ENCODE measurements at places on chromosomes 16 and 17.

DNA sequence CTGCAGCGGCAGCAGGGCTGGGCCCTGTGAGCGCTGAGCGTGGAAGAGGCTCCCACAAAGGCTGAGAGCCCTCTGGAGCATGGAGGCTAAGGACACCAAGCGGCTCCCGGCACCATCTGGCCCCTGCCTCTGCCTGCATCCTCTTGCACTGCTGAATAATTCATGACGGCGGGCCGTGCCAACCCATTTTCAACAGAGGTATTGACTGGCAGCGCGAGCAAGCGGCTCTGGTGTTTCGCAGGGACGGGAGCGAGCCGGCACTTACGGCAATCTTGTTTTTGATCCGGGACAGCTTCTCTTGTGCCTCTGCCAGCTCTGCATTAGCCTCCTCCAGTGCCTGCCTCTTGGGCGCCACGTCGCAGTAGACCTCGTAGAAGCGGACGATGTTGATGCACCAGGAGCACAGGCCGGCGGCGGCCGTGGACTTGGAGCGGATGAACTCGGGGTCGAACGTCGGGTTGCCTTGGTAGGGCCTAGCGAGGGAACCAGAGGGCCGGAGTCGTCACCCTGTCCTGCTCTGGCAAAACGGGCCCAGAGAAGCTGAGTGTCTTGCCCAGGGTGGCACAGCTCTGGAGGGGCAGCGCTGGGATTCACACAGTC is 80.4 kb downstream of the PGS1 start:
- no peak for DNase-seq

- DNase-seq = no peak
Observed at GRCh38 chr17:41773190-41773588, 13.3 kb downstream of the JUP start.

DNA sequence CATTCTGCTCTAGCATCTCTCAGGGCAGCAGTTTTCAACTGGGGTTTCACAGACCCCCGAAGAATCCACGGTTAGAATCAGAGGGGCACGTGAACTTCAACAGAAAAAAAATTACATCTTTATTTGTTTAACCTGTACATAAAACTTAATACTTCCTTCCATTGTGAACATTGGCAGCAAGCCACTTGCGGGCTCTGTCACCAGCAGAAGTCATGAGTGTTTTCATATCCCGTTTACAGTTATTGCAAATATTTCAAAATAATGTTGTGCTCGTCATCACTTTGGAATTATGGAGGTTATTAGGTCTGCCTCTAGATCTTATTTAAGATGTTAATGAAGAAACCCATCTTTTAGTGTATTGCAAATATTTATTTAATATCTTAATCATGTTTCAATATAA is 109.8 kb downstream of the SDR42E1 start:
- no peak for DNase-seq

GRCh38 chr17:55770196-55770870 is 19.5 kb downstream of the PCTP start:
- DNase-seq = no peak

- no peak for DNase-seq
Observed at GRCh38 chr17:31674717-31675349, 184.2 kb downstream of the COPRS start.

DNA sequence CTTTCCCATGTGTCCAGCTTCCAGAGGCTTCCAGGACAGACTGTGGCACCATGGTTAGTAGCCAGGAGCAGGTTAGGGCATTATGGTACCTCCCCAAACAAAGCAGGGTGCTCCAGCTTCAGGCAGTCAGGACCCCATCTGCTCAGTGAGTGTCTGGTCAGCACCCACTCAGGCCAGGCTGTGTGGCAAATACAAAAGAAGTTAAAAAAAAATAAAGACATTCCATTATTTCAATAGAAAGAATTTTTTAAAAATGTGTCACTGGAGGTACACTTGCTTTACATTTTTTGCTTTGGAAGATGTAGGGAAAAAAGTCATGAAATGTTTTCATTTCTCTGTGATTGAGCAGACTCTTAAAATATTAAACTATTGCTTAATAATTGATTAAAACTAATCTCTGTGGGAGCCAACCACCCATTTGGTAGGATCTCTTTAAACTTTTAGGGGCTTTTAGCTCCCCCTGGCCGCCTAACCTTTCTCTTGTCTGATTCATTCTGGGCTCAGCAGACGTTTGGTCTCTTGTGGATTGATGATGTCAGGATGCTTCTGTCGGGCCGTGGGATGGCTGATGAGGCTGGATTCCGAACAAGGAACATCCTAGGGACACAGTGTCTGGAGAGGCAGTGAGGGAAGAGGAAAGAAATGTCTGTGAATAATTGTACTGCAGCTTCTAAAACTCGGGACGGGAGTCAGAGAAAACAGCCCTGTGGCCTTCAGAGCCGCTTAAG is 28.4 kb upstream of the NPTX1 start:
- DNase-seq = no peak

GRCh38 chr16:56400458-56400857 is 24.9 kb downstream of the AMFR start:
- DNase-seq = no peak

- no peak for DNase-seq
Observed at GRCh38 chr16:75589306-75589705, 23.1 kb downstream of the GABARAPL2 start.

- DNase-seq = no peak
Observed at GRCh38 chr17:75316253-75316652, 27.0 kb upstream of the SLC25A19 start.

DNA sequence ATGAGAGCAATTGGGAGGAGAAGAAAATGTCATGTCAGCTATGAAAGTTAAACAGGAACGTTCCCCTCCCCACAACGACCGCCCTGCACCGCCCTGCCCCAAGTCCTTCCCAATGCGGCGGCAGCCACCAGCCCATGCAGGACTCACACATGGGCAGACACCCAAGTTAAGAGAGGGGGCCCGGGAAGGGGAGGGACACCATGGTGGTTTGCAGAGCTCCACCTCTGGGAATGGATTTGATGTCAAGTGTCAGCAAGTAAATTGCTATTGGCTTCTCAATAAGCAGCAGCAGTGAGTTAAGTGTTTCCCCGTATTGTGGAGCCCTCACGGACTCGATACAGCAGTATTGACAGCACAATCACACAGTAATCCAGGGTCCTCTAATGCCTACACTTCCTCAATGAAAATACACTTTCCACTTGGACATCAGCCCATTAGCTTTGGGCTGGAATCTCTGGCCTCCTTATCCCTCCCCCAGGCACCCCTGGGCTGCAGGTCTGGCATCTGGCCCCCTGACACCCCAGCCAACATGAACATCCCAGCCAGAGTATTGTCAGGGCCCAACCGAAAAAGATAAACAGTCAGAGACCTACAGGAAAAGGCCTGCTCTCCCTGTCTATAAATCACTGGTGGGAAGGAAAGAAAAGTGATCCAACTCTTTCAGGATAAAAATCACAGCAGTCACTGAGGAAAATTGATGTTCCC is 22.6 kb downstream of the ZFHX3 start:
- DNase-seq = no peak

- no peak for DNase-seq
Observed at GRCh38 chr16:49019081-49019633, 262.5 kb downstream of the CBLN1 start.

- DNase-seq = no peak
Observed at GRCh38 chr17:17048106-17048505, 5.8 kb downstream of the MPRIP start.

DNA sequence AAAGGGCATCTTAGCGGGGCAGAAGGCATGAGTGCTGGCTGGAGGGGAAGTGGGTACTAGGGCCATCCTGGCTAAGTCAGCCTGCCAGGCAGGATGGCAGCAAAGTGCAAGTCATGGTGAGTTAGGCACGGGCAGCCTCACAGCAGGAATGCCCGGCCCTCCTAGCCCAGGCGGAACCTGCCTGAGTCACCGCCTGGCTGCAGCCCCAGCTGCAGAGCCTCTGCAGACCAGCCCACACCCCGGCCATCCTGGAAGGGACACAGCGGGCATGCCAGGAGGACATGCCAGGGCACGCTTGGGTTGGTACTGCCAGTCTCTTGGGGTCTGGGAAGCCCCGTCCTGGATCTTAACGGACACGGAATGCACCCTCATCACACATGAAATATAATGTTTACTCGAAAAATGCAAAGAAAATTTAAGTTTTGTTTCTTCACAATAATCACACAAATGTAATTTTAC is 5.0 kb upstream of the ALDH3A1 start:
- DNase-seq = no peak

DNA sequence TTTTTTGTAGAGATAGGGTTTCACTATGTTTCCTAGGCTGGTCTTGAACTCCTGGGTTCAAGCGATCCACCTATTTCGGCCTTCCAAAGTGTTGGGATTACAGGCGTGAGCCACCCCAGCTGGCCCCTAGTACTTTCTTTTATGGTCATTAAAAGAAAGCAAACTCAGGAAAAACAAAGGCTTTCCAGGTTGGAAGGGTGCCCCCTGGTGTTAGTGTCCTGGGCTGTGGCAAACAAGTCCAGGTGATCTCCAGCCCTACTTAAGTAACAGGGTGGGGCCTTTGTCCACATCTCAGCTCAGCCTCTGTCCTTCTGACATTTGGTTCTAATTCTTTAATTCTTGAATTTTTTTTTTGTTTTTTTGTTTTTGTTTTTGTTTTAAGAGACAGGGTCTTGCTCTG is 6.9 kb downstream of the IGFBP4 start:
- DNase-seq = no peak

GRCh38 chr17:4057731-4058130 is 85.1 kb downstream of the ZZEF1 start:
- DNase-seq = no peak

GRCh38 chr17:40327735-40328385 is 18.9 kb downstream of the RARA start:
- DNase-seq = no peak

DNA sequence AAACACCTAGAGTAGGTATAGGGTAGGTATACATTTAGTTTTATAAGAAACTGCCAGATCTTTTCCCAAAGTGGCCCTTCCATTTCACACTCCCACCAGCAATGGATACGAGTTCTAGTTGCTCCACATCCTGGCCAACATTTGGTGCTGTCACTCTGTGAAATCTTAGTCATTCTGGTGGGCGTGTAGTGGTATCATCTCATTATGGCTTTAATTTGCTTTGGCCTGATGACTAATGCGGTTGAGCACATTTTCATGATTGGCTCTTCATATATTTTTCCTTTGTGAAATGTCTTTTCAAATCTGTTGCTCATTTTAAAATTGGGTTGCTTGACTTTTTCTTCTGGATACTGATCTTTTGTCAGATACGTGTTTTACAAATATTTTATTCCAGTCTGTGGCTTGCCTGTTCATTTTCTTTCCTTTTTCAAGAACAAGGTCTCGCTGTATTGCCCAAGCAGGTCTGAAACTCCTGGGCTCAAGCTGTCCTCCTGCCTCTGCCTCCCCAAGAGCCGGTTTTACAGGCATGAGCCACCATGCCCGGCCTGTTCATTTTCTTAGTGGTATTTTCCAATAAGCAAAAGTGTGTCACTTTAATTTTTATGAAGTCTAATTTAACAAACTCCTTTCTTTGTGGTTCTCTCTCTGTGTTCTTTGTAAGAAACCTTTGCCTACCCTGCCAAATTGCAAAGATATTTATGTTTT is 192.4 kb downstream of the SEC14L1 start:
- no peak for DNase-seq

DNA sequence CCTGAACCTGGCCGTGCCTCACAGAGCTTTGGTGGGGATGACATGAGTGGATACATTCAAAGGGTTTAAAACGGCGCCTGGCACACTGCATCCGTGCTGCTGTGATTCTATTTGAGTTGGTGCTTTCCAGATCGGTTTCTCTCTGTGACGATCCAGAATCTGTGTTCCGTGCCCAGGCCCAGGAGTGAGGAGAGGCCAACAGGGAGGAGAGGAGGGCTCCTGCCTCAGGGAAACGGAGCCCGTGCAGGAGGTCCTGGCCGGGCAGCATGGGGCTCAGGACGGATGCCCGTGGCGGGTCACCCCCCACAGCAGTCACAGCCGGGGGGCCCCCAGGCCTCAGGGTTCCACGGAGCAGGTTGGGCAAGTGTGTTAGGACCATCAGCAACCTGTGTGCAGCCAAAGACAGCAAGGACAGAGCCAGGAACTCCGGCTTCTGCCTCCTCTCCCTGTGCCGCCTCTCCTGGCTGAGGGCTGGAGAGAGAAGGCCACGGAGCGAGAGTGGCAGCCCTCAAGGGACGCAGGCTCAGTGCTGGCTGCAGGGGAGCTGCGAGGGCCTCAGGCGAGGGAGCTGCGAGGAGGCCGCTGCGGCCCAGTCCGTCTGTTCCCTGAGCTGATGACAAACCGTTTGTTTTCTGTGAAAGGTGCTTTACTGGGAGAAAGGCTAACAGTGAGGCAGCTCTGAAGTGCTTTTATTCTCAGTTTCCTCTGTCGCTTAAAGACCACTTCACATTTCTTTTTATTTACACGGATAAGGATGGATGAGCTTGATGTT is 99.3 kb downstream of the METRNL start:
- DNase-seq = no peak

GRCh38 chr16:54540525-54541180 is 254.1 kb upstream of the IRX3 start:
- no peak for DNase-seq

DNA sequence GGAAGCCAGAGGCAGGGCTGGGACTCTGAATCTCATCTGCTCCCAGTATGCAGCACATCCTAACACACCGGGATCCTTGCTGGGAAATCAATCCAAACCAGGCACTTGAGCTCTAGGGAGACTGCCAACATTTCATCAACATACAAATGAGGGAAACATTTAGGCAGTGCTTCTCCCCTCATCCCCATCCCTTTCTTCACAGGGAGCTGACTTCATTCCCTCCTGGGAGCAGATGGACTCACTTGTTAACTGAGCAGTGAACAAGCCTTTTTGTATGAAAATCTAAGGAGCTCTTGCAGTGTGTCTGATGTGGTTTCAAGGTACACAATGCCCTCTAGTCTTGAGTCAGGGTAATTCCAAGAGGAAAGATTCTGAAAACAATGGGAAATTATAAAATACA is 96.3 kb downstream of the TMEM114 start:
- DNase-seq = no peak

GRCh38 chr16:2436110-2436509 is 6.9 kb downstream of the CCNF start:
- DNase-seq = no peak

DNA sequence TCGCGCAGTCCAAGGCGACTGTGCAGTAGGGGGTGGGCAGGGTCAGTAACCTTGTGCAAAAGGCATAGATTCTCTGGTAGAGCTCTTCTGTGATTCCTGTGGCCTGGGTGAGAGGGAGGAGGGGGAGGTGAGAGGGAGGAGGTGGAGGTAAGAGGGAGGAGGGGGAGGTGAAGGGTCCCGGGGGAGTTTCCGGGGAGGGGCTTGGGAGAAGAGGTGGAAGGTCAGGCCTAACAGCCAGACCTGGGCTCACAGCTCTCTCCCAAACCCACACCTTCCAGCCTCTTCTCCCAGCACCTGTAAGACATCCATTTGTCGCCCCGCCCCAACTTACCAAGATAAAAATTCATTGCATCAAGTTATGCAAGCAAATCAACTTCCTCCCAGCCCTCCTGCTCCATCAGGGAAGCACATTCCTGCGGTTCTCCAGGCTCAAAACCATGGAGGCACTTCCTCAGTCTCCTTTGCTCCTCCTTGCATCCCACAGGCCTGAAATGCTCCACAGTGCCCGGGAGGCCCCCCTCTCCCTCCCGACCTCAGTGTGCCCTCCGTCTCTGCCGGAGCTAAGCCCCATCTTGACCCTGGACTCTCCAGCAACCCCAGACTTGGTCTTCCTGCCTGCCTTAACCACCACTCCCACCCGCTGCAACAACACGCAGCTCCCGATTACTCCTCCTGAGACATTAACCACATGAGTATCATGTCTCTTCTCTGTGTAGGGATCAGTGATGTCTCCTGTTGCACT is 30.5 kb downstream of the PIK3R6 start:
- DNase-seq = no peak

GRCh38 chr17:70041540-70041939 is 33.5 kb upstream of the KCNJ16 start:
- DNase-seq = no peak

All from stimulated activated CD4-positive, alpha-beta T cell treated with anti-CD3 and anti-CD28 coated beads, Interleukin-1b, Interleukin-23, amount 100 ng/mL, for 1 hour (primary cell).